ENCODE measurements at places on chromosomes 12 and 14. TPM values are rescaled to one million over a fixed set of nuclear protein-coding genes. Genes with fewer than 3 reads are reported as not detected.

RPL10L gene
- total RNA-seq, result not detected

MFAP5 gene
- total RNA-seq, result 8.8 TPM

RNASE7 gene
- not detected for total RNA-seq

GPRC5D gene
- not detected for total RNA-seq

PRH1 gene
- total RNA-seq, result 11.8 TPM

IL31 gene
- not detected for total RNA-seq

CIT gene
- total RNA-seq, result 10.2 TPM

LACRT gene
- not detected for total RNA-seq

E2F7 gene
- 2.7 TPM for total RNA-seq

RHEBL1 gene
- 0.28 TPM for total RNA-seq

DNA sequence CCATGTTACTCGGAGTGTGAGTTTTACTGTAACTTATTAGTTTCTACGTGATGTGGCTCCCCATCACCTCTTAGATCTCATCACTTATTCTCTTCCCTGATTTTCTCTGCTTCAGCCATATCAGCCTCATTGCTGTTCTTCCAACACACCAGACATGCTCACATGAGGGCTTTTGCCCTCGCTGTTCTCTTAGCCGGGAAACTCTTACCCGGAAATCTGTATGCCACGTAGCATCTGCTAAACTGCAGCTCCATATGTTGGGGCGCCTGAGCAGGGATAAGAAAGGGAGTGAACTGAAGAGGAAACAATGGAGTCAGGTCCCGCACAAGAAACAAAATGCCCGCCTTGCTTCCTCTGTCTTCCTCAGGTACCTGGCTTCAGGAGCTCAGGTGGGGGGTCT is 16.6 kb downstream of the SMUG1 start:
- DNase-seq, result no peak

DNA sequence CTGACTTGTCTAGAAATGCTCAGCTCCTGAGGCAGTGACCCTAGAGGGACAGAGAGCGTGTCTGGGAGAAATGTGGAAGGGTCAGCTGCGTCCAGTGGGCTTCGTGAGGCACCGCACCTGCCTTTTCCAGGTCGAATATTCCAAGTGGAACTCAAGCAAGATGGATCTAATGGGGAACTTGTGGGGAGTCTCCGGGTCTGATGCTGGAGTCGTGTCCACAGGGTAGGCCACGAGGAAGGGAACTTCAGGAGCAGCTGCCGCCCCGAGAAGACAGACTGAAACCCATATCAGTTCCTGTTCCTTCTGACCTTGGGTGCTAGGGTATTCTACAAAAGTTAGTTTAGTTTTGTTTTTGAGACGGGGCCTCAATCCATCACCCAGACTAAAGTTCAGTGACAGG is 67.5 kb downstream of the TNFAIP2 start:
- no peak for DNase-seq

DNA sequence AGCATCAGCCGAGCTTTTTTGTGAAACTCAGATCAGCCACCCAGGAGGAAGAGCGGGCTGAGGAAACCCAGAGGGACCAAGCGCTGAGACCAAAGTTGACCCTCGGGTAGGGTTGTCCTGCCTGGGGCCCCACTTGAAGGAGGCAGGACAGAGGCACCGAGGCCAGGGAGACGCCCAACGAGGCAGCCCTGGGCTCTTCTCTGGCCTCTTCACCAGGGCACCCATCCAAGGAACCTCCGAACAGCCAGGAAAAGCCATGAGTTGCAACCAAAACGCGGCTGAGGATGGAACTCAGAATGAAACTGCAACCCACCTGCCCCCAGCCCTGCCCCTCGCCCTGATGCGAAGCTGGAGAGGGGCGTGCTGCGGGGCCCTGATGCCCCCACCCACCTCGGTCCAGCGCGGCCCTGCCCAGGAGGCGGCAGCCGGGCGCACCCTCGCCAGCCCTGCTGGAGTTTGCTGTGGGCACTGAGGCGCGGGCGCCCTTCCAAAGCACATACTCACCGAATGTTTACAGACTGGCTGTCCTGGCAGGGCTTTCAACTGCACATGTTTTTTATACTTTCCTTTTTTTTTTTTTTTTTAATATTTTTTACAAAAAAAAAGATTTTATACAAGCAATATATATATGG is 41.9 kb downstream of the JDP2 start:
- DNase-seq, result no peak

DNA sequence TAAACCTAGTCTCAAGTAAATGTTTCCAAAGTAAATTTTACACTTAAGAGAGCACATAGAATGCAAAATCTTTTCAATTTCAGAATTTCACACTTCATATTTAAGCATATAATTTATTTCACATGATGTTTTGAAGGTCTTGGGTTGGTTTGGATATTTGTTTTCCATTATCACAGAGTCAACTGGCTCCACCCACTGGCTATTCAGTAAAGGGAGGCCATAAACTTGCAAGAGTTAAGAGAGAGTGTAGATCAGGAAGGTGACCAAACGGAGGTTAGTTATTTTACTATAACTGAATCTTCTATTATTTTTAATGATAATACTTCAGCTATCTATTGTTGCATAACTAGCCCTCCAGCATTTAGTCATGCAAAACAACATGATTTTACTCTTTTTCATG is 6.2 kb upstream of the CPNE8 start:
- DNase-seq, result no peak

DNA sequence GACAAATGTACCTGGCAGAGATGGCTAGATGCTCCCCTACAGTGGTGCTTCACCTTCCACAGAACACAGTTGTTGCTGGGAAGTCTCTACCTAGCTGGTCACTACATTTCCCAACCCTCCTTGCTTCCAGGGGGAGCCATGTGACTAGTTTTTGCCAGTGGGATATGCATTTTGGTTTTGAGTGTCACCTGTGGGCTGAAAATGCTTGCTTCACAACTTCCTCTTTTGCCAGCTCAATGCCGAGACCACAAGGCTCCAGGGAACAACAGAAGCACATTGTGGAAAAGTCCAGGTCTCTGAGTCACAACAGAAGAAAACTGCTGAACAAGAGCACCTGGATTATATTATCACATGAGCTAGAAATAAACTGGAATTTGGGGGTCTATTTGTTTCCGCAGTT is 48.5 kb upstream of the ARHGAP5 start:
- no peak for DNase-seq

DNA sequence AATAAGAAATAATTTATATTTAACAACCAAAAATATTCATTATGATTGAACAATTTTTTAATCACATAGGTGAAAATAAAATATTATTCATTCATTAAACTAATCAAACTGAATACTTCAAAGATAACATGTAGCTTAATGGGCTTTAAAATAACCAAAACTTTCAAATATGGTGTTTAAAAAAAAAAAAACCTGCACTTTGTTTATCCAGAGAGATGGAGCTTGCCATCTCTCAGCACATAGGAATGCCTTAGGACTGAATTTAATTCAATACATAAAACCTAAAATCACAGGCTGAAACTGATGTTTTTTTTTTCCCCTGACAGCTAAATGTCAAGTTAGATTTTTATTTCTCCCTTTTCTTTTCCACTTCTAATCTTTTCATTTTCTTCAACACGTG is 14.4 kb upstream of the CCER1 start:
- no peak for DNase-seq

DNA sequence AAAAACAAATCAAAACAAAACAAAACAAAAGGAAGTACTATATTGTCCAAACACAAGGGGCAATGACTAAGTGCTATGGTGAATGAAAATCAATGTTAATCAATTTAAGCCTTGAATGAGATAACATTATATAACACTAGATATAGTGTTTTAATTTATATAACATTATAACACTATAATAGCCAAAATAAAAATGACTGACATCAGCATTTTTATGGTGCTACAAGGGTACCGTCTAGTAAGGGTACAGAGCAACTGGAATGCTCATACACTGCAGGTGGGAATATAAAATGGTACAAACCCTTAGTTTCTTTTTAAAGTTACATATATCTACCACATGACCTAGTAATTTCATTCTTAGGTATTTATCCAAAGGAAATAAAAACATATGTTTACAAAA is 5.7 kb downstream of the NEDD8 start:
- DNase-seq, result no peak

DNA sequence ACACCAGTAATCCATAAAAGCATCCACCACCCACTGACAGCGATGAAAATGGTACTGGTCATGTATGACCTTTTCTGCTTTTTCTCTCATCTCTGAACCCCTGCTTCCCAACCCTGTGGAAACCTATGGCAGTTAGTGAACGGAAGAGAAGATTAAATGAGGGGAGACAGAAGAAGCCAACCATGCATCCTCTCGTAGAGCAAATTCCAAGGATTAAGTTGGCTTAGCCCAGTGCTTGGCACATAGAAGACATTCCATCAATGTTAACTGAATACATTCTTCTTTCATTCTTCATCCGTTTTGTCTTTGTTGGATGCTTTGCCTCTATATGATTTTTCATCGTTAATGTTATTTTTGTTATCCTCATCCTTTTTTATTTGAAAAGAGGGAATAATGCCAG is 339.7 kb upstream of the FLRT2 start:
- DNase-seq, result no peak

DNA sequence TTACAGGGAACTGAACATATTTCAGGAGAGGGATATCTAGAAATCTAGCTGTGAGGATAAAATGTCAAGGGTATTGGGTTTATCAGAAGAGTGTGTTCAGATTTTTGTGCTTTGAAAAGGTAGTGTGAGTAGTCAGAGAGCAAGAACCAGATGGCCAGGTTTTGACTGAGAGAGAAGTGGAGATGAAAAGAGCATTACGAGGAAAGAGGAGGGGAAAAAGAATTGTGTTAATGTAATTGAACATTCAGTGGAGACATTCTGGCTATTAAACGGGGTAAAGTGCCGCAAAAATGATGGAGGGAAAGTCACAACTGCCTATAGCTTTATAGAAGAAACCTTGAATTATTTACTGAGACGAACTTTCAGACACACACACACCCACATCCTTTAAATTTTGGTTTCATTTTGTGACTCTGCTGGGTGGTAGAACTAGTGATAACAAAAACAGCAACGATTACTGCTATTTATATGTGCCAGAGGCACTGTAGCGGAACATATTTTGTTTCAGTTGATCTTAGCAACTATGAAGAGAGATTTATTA is 213.6 kb downstream of the ERC1 start:
- no peak for DNase-seq

- DNase-seq, result no peak
Measured at GRCh38 chr12:116213014-116213413, 64.5 kb downstream of the MED13L start.

- DNase-seq, result no peak
Measured at GRCh38 chr12:1907652-1908611, 10.5 kb downstream of the CACNA2D4 start.

DNA sequence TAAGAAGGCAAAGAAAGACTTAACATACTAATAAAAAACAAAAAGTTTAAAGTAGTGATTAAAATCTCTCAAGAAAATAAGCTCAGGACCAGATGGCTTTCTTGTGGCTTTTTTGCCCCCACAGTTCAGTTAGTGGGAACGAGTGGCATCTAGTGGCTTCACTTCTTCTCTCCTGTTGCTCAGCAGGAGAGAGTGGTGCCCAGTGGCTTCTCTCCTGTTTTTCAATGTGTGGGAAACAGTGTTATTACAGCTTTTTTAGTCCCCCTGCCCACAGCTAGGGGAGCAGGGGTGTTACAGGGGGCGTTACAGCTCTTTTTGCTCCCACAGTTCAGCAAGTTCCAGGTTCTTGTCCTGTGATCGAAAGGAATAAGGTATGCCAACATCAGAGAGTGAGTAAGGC is 135.2 kb downstream of the RERGL start:
- DNase-seq, result no peak

DNA sequence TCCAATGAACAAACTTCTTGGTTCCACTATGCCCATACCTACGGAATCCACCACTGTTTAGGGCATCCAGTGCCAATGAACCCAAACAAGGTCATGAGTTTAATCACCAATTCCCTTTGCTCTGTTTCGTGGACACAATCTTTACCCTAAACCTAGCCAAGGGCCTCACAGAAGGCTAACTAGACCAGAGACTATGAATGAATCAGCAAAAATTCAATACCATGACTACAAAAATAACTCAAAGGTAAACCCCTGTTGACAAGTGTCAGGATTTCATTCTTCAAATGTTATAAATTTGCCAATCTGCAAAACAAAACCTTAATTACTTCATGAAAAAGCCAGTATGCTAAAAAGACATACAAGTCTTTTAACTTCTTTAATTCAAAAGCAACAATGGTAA is 96.7 kb downstream of the CEP128 start:
- DNase-seq, result no peak

DNA sequence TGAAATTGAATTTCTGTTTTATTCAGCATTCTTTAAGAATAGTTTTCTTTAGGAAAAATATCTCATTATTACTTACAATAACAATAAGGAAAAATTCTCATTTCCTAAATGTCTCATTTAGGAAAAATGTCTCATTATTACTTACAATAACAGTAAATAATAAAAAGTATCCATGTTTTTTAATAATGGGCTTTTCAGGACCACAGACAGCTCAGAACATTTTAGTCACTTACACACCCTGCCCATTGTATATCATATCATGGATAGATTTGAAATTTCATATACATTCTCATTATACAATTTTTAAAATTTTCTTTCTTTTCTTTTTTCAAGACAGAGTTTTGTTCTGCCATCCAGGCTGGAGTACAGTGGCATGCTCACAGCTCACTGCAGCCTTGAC is 58.9 kb downstream of the ASCL1 start:
- no peak for DNase-seq

DNA sequence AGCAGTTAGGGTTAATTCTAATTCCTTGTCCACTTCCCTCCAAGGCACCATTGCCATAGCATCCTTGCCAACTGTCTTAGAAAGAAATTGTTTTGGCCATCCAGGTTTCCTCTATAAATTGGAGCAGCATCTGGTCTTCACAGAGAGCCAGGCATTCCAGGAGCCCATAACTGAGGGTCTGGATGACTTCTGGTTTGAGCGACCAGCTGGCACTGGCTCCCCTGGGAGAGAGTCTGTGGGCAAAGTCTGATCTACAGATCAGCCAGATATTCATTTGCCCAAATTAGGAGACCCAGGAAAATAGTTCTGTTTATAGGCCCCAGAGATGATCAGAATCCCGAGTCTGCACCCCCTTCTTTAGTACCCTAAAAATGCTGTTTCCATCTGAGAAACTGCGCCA is 16.0 kb downstream of the VSX2 start:
- no peak for DNase-seq

GRCh38 chr14:93084866-93085857 is 30.6 kb downstream of the ITPK1 start:
- no peak for DNase-seq

DNA sequence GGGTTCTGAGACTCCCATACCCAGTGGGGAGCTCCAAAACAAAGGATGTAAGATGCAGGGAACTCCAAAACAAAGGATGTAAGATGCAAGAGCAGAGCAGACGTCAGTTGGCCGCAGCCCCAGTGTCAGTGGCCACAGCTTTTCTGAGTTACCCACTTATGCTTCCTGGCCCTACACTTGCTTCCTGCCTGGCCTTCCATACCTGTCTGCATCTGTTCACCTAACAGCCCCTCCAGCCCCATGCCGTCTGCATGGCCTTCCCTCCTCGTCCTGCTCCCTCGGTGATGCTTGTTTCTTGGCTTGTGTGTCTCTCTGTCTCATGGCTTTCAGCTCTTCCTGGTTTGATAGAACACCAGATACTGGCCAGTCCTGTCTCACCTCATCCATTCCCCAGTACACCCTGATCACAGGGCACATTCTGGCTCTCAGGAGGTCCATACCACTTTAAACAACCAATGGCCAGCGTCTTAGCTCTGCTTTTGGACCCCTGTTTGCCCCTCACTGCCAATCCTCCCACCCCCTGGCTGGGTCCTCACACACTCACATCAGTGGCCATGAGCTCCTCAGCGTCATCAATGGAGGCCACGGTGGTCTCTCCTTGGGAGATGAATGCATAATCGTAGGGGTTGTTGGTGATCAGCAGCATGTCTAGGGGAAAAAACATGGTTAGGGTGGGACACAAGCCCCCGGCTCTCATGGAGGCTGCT is 5.3 kb downstream of the MYH7 start:
- DNase-seq, result no peak

- peak; percentile 82 for DNase-seq
Measured at GRCh38 chr12:122895704-122896636, at the start of gene VPS37B. Gene VPS37B (minus strand): TSS chr12:122896124. CDS start chr12:122896062, 62 bp downstream.
